ENCODE measurements at places on chromosomes 6 and 20.

DNA sequence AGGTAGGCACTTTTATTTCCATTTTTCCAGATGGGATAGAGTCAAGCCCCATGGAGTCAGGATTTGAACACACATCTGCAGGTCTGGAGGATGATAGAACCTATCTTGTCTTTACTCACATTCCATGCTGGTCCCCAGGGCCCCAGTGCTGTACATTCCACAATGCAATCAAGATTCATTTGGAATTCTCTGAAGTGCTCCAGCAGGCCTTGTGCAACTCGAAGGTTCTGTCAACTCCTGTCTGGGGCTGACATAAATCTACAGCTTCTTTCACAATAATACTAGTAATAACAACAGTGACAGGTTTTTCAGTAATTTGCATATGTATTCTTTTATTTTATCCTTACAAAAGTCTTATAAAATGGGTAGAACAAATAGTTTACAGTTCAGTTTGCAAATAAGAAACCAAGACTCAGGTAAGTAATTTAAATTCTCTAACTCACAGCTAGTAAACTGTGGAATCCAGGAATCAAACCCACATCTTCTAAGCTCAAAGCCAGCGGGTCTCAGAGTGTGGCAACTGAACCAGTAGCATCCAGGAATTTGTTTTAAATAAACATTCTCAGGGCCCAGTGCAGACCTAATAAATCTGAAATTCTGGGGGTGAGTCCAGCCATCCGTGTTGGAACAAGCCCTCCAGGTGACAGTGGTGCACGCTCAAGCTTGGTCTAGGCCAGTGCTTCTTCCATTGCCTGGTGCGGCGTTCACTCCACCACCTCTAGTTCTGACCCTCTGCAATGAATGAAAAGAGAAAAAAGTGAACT, 137.0 kb upstream of the TNFAIP3 start:
- no peak for DNase-seq

GRCh38 chr6:136494710-136495109, 55.5 kb downstream of the MAP7 start:
- no peak for DNase-seq

DNA sequence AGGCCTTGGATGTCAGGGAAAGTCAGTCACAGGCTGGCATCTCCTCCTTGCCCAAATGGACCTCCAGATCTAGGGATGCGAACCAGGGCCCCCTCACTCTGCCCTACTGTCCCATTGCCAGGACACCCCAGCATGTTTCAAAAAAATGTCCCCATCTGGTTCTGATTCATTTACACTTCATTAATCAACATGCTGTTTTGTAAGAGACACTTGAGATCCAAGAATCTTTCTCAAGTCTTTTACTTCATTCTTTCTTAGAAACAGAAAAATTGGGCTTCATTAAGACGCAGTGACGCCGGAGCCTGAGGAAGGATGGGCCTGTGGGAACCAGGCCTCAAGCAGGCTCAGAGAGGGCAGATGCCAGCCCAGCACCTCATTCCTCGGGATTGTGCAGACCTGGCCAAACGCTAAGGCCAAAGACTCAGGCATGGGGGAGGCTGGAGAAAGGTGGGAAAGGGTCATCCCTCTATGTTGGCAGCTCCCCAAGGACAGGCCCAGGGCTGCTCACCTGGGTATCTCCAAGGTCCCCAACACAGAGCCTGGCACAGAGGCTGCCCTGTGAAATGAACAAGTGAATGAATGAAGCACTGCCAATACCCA, 3.8 kb downstream of the RSPO4 start:
- DNase-seq: no peak

DNA sequence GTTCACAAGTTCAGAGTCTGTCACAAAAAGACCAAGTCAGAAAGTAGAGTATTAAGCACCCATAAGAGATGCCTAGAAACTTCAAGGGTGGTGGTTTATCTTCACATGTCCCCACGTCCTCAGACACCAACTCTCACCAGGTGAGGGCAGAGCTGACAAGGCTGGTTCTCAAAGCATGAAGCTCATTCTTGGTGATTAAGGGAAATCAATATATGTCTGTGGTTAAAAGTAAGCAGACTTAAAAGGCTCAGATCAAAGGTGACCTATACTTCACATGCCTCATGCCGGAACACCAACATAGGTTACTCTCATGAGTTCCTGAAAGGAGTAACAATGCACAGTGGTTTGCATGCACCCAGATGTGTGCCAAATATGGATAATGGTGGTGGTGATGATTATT, 27.0 kb downstream of the IL17A start:
- DNase-seq: no peak

- DNase-seq: no peak
Observed at GRCh38 chr20:53343448-53343847, 250.2 kb downstream of the ZNF217 start.

DNA sequence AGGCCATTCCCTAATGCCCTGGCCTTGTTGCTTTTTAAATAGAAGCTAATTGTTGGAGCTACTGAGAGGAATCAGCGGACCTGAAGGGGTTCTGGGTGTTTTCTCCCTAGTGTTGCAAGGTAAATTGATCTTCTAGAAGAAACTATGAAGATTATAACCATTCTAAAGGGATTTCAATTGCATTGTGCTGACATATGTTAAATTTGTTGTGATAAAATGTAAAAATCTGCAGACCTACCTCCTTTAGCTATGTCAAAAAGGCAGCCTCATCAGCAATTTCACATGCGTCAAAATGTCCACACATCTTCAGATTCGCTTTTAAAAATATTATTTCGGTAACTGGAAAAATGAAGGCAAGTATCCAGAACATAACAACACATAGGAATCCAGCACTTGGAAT, 44.4 kb downstream of the IYD start:
- no peak for DNase-seq

- DNase-seq: no peak
Observed at GRCh38 chr6:37239526-37239925, 18.0 kb upstream of the TBC1D22B start.

- no peak for DNase-seq
Observed at GRCh38 chr6:101522254-101522653, 128.7 kb downstream of the GRIK2 start.

GRCh38 chr20:34997131-34997561, 41.5 kb downstream of the MYH7B start:
- DNase-seq: peak; percentile 19

GRCh38 chr6:156585859-156586258, 191.3 kb upstream of the ARID1B start:
- DNase-seq: no peak

GRCh38 chr6:129766959-129767728, 57.2 kb upstream of the ARHGAP18 start:
- no peak for DNase-seq

Measured in cerebellar nuclear complex (tissue), 1 donor.